ENCODE measurements at places on chromosomes 6 and 20.

DNA sequence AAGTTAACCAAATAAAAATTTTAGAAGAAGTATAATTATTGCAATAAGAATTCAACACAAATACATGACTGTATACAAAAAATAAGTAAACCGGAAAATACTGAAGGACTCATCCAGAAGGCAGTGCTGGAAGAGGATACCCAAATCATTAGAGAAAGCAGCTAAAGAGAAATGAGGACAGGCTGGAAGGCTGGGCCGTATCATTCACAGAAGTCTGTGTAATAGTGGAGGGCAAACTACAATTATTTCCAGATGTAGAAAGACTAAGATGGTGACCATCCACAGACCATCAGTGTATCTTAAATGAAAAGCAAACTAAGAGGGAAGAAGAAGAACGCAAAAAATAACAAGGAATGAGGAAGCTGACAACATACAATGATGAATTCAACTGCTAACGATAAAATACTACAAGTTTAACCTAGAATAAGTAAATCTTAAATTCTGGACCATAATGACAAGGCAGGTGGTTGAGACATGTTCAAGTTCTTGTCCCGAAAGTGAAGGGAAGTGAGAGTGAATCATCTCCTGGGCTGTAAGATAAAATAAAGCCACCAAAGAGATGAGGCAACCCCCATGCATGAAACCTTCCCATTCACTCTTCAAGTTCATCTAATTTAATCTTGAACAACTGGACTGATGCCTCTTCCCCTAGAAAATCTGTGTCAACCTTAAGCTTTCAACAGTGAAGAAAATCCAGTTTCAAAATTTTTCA lies 71.5 kb downstream of the SLC23A2 start:
- DNase-seq, result peak; percentile 24

- no peak for DNase-seq
Observed at GRCh38 chr6:5178806-5179205, 81.9 kb downstream of the LYRM4 start.

DNA sequence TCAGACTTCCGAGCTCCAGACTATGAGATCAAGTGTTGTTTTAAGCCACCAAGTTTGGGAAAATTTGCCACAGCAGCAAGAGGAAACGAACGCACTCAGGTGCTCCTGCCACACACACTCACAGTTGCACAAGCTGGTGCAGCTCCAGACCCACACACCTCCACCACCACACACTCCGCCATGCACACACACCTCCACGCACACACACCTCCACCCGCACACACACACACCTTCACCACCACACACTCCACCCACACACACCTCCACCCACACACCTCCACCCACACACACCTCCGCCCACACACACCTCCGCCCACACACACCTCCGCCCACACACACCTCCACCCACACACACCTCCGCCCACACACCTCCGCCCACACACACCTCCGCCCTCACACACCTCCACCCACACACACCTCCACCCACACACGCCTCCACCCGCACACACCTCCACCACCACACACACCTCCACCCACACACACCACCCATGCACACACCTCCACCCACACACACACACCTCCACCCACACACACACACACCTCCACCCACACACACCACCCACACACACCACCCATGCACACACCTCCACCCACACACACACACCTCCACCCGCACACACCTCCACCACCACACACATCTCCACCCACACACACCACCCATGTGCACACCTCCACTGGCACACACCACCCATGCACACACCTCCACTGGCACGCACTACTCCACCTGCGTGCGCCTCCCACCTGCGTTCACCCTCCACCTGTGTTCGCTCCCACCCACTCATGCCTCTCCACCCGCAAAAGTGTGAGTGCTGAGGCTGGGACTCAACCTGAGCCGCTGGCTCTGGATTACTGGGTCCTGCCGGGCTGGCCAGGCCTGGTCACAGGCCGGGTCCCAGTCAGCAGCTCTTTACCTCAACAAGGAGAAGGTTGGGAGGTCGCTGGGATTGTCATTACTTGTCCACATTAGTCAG lies 175.6 kb downstream of the BMP7 start:
- DNase-seq, result no peak

DNA sequence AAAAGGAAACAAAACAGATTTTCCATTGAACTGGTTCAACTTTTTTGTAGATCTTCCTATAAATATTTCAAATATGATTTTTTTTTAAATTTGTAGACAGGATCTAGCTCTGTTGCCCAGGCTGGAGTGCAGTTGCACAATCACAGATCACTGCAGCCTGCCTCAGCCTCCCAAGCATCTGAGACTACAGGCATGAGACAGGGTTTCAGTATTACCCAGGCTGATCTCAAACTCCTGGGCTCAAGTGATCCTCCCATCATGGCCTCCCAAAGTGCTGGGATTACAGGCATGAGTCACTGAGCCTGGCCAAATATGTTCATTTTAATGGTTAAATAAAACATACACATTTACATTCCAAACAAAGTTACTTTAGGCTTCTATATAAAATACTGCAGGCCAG lies 33.6 kb downstream of the SAMHD1 start:
- no peak for DNase-seq

- DNase-seq, result no peak
Observed at GRCh38 chr6:106046116-106046853, 39.9 kb upstream of the PRDM1 start.

GRCh38 chr20:23436681-23437080 lies 2.8 kb upstream of the CSTL1 start:
- DNase-seq, result no peak

- DNase-seq, result no peak
Observed at GRCh38 chr6:135328136-135328535, 147.0 kb downstream of the MYB start.

- DNase-seq, result no peak
Observed at GRCh38 chr6:162068340-162068739, 659.2 kb downstream of the PRKN start.

DNA sequence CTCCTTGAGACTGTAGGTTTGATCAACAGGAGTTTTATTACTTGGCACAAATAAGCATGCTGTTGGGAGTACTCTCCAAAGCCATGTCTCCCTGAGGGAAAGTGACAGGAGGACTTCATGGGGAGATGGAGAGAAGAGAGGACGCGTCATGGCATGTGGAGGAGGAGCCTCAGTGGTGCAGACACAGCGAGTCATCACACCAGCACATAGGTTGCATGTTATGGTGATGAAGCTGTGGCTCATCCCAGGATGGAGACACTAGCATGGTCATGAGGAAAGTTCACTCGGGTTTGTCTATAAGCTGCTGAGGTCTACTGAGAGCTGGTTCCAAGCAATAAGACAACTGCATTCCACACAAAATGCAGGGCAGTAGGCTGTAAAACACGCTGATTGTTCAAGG lies 13.2 kb upstream of the SSTR4 start:
- DNase-seq, result no peak

DNA sequence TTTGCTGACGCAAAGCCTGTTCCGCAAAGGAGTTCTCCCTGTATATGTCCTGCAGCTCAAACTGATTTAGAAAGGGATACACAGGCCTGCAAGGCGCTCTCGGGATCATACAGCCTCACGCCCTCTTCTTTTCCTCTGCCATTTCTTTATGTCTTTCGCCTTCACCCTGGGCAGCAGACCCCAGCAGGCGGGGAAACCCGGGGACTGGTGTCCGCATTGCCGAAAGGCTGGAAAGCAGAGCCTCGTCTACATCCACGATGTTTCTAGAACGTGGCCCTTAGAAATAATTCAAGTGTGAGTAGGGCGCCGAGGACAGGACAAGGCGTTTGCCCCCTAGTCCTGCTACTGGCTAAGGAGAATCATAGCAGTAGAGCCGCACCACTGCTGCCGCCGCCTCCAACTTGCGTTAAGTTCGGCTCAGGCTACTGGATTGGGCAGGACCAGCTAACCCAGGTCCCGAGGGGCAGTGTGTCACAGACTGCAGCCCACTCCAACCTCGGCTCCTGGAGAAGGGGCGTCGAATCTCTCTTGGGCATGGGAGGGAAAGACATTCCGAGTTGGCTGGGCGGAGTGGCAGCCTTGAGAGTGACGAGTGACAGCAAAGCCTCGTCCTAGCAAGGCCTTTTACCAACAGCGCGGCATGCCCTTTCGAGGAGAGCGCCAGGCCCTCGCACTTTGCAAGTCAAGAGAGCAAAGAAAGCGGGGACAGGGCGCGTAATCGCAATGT lies 2.6 kb upstream of the TBX18 start:
- no peak for DNase-seq

DNA sequence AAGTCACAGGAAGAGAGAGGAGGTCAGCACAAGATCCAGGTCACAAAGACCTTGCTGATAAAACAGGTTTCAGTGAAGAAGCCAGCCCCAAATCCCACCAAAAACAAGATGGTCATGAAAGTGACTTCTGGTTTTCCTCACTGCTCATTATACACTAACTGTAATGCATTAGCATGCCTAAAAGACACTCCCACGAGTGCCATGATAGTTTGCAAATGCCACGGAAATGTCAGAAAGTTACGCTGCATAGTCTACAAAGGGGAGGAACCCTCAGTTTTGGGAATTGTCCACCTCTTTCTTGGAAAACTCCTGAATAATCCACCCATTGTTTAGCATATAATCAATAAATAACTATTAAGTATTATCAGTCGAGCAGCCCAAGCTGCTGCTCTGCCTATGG lies 427.2 kb downstream of the RFPL4B start:
- DNase-seq, result no peak

DNA sequence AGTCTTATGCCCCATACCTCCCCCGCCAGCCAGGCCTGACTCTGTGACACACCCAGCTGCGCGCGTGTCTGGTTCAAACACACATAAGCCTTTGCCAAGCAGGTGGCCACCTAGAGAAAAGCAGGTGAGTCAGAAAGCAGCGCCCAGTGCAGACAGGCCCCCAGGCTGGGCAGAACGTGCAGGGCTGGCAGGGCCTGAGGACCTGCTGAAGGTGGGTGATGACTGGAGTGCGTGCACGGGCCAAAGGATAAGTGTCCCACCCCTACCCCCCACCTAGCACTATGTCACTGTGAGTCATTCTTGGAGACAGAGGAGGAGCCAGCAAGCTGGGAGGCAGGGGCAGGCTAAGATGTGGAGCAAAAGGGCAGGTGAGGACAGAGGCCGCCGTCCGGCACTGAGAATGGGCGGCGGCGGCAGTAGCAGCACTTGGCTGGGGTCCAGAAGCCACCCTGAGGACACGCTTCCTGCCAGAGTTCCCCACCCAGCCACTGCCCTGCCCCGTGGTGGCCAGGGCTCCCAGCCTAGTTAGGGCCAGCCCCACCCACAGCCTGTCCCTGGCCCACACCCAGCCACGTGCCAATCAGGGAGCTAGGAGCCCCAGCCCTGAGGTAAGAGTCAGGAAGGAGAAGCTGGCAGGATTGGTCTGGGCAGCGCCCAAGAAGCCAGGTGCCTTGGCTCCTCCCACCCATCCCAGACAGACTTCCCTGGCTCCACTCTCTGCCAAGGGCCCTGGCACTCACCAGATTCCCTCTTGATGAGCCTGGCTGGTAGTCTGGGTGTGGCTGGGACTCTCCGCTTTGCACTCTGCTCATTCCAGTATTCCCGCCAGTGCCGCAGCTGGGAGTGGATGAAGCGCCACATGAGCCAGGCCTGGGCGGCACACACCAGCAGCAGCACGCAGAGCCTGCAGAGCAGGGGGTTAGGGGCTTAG lies 72.7 kb downstream of the TRAM2 start:
- peak; percentile 79 for DNase-seq

DNA sequence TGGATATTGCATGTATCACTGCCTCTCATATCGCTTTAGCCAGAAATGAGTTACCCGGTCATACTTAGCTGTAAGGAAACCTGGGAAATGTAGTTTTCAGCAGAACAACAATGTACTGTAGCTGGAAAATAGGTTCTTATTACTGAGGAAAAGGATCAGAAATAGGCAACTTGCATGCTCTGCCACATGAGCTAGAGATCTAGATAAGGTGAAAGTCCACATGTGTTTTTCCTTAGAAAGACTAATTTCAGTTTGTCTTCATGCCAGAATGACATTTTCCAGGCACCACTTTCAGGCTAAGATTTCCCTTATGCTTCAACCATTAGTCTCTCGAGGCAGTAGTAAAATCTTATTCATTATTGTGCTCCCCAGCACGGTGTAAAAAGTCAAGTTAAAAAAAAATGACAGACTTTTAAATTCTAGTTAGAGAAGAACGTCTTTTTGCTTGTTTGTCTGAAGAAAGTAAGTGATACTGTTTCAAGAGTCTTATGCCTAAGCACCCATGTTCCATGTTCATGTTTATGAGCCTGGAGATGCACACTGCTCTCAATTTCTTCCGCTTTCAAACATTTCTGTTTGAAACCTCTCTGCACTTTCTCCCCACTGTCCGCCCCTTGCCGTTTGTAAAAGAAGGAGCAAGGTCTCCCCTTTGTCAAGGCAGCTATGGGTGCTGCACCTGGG lies 67.6 kb downstream of the ZNF831 start:
- no peak for DNase-seq

- DNase-seq, result peak; percentile 85
Observed at GRCh38 chr20:51446656-51447055, 95.9 kb downstream of the NFATC2 start.

GRCh38 chr6:112216662-112217551 lies 37.5 kb downstream of the LAMA4 start:
- peak; percentile 74 for DNase-seq

- no peak for DNase-seq
Observed at GRCh38 chr20:1448081-1448620, 18.5 kb downstream of the NSFL1C start.

DNA sequence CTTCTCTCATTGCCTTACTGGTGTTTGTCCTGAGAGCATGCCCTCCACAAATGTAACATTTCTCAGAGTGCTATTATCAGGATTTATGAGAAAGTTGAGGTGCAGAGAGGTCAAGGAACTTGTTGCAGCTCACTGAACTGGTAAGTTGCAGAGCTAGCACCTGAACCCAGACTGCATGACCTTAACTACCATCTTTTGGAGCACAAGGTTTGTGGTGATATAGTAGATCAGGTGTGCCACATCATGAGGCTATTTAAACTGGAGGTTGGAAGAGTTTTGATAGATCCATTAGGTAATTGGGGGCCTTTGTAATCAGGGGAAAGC lies 112.0 kb upstream of the CITED2 start:
- no peak for DNase-seq

DNA sequence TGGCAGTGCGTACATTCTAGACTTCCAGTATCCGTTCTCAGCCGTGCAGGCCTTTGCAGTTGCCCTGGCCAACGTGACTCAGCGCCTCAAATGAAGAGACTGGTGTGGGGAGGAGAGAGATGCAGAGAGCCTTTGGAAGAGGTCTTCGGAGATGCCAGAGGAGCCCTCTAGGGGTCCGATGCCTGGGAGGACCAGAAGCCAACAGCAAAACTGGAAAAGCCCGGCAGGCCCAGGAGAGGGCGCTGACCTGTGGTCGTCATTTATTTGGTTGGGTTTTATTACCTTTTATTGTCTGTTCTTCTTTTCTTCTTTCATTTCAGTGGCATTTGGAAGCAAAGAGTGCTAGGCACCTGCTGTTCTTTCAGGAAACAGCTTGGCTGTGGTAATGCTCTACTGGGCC lies 53.3 kb upstream of the TMEM181 start:
- no peak for DNase-seq

DNA sequence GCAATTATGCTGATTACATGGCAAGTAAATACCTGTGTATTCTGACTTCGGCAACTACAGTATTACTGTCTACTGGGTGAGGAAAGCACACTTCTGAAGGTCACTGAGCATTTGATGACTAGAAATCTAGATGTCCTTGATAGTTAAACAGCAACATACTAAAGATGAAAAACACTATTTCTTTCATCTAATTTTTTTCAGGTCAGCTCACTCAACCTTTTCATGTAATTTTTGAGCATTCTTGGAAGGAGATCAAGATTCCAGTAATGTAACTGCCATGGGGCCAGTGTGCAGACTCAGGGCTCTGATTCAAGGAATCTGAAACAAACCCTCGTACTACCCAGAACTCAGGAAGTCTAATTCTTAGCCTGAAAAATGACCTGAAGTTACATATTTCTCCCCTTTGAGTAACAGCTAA lies 222.6 kb upstream of the TAB2 start:
- DNase-seq, result no peak

- no peak for DNase-seq
Observed at GRCh38 chr6:159819932-159820640, 20.0 kb downstream of the PNLDC1 start.

All from AG08395 (cell line).